Fibroblast of skin of left quadriceps (primary cell): ENCODE measurements at places on chromosomes 5 and 9.

- DNase-seq: no peak
These were observed 43.3 kb downstream of the DOCK8 start for GRCh38 chr9:257957-258356.

DNA sequence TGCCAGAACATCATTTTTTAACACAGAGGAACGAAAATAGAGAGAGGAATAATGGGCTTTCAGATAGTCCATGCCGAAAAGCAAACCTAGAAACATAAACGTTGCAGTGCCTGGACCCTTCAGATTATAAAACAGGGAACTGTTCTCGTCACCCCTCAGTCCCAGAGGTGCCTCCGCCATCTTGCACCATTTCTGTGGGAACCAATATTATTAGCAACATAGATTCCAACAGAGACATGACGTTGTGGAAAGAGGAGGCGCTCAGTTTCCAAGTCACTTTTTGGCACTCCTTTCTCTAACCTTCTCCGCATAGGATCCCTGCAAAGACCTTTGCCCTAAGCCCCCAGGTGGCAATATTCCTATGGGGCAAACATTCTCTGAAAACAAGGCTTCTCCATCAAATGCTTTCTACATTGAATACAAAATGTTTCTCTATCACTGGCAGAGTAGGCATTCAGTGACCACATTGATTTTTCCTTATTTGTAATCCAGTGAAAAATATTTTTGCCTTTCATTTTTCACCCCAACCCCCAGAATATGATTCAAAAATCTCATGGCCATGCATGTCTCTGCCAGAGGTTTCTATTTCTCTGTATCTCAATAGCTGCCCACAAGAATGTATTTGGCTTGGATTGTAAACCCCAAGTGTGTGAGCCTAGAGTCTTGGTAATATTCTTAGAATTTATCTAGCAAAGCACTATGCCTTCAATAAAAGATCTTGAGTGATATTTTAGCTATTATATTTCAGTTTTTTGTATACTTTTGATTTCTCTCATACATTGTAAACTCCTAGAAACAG lies 500.8 kb upstream of the WWC1 start:
- no peak for DNase-seq

DNA sequence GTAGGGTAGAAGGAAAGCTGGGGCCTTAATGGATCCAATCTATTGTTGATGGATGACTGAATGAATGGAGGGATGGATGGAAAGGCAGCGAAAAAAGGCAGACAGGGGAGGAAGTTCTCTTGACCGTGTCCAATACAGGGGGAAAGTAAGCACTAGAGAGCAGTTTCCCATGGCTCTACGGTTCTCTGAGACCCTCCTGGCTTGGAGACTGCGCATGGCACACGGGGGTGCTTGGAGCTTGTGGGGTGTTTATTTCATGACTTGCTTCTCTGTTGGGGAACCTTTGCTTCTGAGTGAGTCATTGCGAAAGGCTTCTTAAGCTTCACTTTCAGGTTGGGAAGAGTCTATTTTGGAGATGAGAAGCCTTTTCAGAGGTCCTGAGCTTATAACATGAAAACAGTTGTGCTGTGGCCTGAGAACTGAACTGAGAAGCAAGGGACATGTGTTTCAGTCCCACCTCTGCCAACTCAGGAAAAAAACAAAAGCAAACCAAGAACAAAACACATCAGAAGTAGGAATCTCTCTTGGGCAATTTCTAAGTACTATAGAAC lies 12.8 kb upstream of the TEX48 start:
- DNase-seq: no peak

DNA sequence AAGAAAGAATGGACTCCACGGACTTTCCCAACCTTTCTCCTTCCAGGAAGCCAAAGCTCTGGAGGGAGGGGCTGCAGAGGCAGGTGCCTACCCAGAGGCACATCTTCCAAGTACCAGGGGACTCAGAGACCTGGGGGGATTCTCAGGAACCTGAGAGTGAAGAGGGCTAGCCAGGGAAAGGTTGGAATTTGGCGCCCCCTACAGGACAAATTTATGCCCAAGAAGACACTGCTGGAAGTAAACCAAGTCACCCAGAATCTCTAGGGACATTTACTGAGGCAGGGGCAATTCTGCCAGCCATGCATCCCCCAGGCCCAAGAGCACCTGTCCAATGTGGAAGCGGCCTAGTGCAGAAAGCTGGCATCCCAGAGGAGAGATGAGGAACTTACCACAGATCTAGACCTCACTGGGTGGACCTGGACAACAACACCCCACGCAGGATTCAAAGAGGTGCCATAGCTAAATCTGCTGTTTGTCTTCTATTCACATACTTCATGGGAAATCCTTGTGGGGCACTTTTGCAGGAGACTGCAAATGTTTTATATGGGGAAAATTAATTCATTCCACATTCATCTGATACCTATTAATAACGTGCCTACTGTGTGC lies 25.9 kb upstream of the IDNK start:
- DNase-seq: no peak

DNA sequence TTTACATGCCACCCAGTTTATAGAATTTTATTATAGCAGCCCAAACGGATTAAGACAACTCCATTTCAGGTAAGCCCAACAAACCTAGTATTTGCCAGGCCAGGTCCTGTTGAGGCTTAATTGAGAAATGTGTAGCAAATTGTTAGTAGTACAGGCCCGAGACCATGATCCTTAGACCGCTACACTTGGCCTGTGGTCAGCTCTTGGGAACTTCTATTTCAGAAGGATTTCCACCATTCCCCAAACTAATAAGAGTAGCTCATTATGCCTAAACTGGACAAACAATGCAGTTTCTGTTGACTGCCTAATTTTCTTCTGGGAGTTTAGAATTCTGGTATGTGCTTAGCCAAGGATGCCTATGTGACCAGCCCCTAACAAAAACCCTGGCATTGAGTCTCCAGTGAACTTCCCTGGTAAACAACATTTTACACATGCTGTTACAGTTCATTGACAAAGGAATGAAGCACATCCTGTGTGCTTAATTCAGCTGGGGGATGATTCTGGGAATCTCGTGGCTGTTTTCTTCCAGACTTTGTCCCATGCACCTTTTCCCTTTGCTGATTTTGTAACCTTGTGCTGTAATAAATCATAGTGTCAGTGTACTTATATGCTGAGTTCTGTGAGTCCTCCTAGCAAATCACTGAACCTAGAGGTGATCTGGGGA lies 5.6 kb upstream of the GPX3 start:
- DNase-seq: no peak

DNA sequence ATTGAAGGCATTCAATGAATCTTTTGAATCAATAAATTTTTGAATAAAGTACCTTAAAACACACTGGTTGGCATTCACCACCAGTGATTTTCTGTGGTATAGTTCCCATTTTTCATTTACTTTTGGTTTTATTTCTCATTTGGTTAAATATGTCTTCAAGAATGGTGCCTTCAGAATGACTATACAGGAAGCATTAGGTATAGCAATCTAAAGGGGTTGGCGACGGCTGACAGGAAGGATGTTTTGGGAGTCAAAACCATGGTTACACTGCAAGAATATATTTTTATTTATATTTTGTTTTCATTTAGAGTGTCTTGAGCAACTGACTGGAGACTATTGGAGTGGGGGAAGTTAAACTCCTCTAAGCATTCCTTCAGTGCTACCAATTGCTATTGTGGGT lies 235.7 kb downstream of the HTR1A start:
- DNase-seq: no peak

DNA sequence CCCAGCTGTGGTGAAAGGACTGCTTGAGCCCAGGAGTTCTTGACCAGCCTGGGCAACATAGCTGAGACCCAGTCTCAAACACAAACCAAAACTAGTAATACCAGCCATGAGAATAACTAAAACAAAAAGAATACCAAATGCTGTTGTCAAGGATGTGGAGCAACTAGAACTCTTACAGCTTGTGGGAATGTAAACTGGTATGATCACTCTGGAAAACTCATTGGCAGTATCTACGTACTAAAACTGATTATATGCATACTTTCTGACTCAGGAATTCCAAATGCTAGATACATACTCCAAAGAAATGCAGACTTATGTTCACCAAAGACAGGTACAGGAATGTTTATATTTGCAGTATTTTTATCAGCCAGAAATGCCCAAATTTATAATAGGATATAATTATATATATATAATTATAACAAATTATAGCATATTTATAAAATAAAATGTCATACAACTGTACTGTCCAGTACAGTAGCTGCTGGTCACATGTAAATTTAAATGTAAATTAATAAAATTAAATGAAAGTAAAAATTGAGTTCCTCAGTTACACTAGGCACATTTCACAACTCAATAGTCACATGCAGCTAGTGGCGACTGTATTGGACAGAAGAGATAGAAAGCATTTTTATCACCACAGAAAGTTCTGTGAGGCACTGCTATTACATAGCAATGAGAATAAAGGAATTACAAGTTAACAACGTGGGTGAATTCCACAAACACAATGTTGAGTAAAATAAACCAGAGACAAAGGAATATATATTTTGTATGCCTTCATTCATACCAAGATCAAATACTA lies 118.5 kb downstream of the GNAQ start:
- no peak for DNase-seq

- DNase-seq: peak; percentile 82
These were observed 174.0 kb downstream of the MAN2A1 start for GRCh38 chr5:109863752-109864151.

DNA sequence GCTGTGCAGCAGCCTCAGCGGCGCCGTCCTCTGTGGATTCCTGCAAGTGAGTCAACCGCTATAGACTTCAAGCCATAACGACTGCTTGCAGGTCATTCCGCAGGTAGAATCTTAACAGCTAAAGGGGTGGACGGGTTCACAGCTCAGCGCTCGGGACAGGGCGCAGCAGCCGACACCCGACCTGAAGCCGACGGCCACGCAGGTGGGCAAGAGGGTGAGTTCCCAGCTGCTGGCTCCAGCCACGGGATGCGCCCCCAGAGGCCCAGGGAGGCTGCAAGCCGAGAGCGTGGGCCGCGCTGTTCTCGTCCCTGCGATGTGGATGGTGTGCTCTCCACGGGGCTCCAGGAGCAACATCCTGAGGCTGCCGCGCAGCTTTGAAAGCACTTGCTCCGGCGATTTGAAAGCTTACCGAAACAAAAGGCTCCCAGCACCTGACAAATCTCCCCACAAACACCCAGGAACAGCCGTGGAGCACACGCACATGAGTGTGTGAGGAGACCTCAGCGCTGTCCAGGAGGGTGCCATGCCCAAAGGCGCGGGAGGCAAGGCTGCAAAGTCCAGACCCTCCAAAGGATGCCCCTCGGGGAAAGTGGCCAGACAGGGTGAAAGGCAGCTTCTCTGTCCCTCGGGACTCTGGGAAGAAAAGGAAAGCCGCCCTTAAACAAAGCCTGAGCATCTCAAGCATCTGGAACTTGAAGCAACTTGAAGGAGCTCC lies 48.7 kb downstream of the EXD3 start:
- no peak for DNase-seq

DNA sequence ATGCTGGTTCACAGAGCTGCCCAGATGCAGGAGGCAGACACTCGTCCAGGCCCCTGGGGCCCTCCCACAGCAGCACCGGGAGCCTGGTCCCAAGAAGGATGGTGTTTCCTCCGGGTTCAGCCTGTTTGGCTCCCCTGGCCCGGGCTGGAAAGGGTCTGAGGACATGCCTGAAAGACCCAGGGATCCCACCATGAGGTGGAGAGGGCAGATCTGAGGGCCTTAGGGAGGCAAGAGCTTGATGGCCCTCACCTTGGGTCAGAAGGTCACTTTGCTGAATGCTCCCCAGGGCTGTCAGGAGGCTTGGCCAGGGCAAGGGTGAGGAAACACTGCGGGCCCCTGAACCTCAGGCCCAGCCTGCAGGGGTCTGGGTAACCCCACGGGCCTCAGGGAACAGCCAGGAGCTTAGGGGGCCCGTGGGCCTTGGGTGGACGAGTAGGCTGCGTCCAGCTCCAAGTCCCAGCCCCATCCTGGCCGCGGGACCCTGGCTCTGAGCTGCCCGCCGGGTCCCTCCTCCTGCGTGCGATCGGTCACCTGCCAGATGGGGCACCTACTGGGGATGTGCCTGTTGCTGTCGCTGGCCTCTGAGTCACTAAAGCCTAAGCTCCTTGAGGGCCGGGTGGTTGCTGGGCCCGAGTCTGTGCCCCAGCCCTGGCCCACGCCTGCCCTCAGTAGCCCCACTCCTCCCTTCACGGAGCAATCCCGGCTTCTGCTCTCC lies 106.2 kb downstream of the ZNF354C start:
- DNase-seq: no peak

DNA sequence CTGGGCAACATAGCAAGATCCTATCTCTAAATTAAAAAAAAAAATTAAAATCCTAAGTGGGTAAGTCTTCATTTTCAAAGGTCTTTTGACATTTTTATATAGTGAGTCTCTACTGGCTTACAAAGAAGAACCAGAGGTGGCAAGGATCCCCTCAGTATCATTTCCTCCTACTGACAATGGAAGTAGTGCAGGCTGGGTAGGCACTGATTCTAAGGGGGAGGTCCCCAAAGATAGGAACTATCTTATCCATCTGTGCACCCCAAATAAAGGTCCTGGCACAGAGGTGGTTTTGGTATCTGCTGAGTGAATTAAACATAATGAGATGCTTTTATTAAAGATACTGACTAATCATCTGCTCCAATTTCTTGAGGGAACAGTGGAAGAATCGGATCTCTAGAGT lies 4.2 kb downstream of the FAM193B start:
- DNase-seq: no peak

DNA sequence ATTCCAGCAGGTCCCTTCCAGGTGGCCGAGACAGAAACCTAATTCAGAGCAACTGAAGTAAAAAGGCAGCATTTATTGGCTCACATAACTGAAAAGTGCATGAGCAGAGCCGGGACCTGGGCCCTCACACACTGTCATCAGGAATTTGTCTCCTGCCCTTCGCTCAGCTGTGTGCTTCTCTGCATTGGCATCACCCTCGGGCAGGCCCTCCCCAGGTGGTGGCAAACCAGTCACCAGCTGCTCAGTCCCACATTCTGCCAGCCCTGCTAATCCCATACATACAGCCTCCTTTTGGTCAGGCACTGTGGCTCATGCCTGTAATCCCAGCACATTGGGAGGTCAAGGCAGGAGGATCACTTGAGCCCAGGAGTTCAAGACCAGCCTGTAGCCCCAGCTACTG lies 11.5 kb upstream of the CPLX2 start:
- no peak for DNase-seq

DNA sequence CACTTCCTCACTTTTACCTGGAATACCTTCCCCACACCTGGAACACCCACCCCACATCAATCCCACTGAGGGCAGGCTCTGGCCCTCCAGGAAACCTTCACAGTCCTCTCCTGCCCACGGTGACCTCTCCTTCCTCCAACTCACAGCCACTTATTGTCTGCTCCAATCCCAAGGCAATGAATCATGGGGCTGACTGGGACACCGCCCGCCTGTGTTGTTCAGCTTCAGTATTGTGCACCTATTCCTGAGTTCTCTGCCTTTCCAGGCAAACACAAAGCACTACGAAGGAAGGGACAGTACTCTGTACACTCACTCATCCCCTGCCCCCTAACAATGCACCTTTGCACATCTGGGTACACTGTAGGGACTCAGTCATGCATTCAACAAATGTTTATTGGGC lies 7.3 kb downstream of the PCDH1 start:
- no peak for DNase-seq
